Bronchial epithelial cell (primary cell): ENCODE measurements at places on chromosomes 2 and 18. TPM values are rescaled to one million over a fixed set of nuclear protein-coding genes. Genes with fewer than 3 reads are reported as not detected.

ALPG gene
- not detected in 2 replicates for total RNA-seq

CENPO gene
- total RNA-seq = 1.6 and 1.8 TPM in 2 replicates

PIGN gene
- 42.1 and 64.1 TPM in 2 replicates for total RNA-seq

PLGLB1 gene
- 0.13 and 0.26 TPM in 2 replicates for total RNA-seq

PSMD14 gene
- 130 and 156 TPM in 2 replicates for total RNA-seq

SCN7A gene
- not detected in 2 replicates for total RNA-seq

GAD1 gene
- 1.3 and 1.7 TPM in 2 replicates for total RNA-seq

LAMA3 gene
- 381 and 531 TPM in 2 replicates for total RNA-seq

PCARE gene
- not detected in 2 replicates for total RNA-seq

LONRF2 gene
- total RNA-seq = under 0.01 TPM in 1 of 2 replicates, not detected in the other

FAP gene
- 0.26 and 1.1 TPM in 2 replicates for total RNA-seq

IL1F10 gene
- total RNA-seq = not detected in 2 replicates

LRRC30 gene
- total RNA-seq = not detected in 2 replicates

RAB31 gene
- total RNA-seq = 47.7 and 48.5 TPM in 2 replicates

LIMS4 gene
- total RNA-seq = 0.26 TPM in 1 of 2 replicates, not detected in the other

EVX2 gene
- total RNA-seq = not detected in 2 replicates
